ENCODE measurements at places on chromosomes 2 and 18. TPM values are rescaled to one million over a fixed set of nuclear protein-coding genes. Genes with fewer than 3 reads are reported as not detected.

DNA sequence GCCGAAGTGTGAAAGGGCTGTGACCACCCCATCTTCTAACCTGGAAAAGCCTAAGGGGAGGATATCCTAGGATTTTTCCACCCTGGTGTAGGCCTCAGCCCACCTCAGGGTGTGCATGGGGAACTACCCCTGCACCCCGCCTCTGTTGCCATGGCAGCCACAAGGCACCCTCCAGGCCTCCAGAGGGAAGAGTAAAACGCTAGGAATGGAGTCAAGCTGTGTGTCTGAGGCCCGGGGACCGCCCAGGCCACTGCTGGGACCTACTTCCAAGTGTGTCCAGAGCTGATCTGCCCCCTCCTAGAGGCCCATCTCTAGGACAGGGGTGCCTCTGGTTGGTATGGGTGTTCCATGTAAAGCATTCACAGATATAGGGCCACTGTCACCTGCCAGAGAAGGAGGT, 86.7 kb downstream of the PLB1 start:
- DNase-seq, result no peak

The ACTG2 gene
- 0.26 TPM for polyA plus RNA-seq

GRCh38 chr2:223460774-223461211, 141.4 kb downstream of the SCG2 start:
- DNase-seq, result peak; percentile 3

DNA sequence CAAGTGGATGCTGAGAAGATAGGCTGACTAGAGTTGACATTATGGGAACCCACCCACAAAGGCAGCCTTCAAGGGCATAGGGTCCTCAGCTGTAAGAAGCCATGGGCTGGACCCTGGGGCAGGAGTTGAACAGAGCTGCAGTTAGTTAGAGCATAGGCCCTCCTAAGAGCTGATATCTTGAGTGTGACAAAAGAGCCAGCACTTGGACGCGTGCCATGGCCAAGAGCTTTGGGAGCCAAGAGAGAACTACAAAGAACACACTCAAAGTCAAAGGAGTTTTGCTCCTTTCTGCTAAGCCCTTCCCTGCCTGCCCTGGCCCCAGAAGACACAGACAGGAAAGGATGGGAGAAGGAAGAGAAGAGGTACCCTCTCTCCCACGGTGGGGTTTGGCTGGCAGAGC, 29.9 kb upstream of the AGAP1 start:
- DNase-seq, result no peak

- DNase-seq, result no peak
Measured at GRCh38 chr2:231036131-231036530, 1.2 kb upstream of the C2orf72 start.
